ENCODE measurements at places on chromosomes 6 and 20.

GRCh38 chr6:153405931-153406330 is 274.8 kb upstream of the RGS17 start:
- no peak for DNase-seq

DNA sequence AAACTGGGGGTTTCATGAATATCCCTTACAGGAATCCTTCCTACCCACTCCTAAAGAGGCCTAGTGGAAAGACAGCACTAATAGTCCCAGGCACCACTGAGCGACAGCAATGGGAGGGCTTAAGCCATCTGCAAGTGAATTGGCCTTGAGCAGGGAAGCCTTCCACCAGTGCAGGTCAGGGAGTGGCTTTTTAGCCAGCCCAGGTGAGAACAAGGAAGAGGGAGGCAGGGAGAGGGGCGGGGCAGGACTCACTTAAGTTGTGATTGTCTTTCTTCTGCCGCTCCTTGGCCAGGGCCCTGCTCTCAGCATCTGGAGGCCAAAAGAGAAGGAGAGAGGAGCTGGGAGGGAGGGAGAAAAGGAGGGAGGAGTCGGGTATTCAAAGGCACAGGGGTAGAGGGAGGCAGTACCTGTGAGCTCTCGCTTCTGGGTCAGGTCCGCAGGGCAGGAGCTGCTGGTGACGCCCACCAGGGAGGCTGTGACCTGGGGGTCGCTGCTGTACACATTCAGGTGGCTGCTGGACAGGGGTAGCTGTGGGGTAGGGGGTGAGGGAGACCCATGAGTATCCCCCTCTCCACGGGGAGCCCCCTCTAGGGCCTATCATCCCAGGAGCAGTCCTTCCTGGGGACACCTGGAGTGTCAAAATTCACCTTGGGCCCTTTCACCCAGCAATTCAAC is 47.8 kb downstream of the TFEB start:
- no peak for DNase-seq

DNA sequence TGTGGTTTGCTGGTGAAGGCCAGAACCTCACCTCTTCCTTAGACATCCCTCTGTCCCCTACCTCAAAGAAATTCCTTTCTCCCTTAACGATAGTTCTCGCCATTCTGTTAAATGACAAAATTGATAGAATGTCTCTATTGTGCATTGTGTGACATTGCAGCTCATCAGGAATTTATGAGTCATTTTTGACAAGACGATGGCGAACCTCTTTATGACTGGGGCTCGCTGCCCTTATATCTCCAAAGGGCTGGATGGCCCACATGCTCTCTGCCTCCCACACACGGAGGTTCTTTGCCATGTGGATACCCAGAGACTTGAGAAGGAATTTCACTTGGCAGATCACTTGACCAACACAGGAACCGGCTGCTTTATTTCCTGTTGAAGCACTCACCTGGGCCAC is 66.8 kb upstream of the RPS6KA2 start:
- DNase-seq = no peak

- DNase-seq = peak; percentile 48
These were observed 44.9 kb upstream of the BCAS1 start for GRCh38 chr20:54115172-54115854.

DNA sequence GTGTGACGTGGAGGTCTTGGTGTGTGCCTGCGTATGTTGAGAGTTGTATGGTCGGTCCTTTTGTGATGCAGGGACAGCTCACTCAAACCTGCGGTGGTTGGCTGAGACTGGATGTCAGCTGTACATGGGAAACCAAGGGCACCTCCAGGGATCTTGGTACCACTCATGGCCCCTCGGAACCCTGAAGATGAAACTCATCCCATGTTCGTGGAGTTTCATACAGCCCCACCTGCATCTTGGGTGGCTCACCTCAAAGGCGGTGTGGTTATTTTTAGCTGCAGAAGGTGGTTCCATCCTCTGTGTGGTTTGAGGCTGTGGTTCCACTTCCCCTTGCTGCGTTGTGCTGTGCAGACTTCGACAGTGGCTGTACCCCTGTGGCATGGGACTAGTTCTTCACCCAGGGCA is 52.6 kb upstream of the SLC22A1 start:
- DNase-seq = no peak

GRCh38 chr20:19531446-19531845 is 226.6 kb upstream of the RIN2 start:
- no peak for DNase-seq

DNA sequence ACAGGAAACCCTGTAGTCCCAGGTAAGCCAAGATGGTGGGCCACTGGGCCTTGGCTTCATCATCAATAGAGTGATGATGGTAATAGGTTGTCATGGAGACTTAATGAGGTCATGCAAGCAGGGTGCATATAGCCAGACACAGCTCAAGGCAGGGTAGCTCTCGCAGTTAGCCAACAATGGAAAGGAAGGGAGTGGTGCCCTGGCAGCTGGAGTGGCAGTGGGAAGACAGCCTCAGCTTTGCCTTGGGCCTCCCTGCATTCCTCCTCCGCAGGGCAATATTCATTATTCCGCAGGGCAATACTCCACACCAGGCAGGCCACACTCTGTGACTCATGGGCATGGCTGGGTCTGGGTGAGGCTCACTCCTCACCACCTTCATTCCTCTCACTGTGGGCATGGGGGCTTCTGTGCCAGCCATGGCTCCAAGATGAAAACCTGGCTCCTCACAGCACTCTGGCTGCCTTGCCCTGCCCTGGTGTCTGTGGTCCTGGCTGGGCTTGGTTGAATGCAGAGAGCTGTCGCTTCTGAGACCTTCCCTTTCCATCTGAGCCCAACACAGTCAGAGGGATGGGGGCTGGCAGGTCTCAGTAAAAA is 163.1 kb upstream of the PMEPA1 start:
- DNase-seq = no peak

DNA sequence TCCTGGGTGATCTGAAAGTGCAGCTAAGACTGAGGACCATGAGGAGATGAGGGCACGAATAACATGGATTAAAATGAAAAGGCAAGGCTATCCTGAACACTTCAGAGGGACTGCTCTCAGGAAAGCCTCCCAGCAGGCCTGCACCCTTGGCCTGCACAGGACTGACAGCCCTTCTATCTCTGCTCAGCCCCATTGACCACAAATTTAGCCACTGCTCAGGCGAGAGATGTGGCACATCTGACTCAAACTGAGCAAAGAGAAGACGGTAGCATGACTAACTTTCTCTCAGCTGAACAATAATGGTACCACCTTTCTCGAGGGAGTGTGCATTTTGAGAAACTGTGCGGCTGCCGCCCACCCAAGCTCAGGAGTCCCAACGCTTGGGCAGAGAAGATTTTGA is 257.5 kb downstream of the ADGB start:
- no peak for DNase-seq

DNA sequence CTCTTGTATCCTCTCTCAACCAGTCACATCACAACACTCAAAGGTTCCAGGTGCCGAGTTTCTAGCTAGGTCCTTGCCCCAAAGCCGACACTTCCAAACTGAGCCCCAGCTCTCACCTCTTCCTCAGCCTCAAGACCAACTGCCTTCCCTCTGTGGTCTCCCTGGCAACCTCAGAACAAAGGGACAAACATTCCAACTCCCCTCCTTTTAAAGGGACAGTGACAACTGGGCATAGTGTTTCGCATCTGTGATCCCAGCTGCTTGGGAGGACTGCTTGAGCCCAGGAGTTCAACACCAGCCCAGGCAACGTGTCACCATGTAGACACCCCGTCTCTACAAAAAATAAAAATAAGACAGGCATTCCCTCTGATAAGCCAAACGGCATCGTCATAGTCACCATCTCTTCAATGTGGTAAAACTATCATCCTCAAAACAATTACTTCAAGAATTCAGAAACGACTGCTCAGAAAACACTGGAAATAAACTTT is 11.3 kb downstream of the DIDO1 start:
- DNase-seq = no peak

DNA sequence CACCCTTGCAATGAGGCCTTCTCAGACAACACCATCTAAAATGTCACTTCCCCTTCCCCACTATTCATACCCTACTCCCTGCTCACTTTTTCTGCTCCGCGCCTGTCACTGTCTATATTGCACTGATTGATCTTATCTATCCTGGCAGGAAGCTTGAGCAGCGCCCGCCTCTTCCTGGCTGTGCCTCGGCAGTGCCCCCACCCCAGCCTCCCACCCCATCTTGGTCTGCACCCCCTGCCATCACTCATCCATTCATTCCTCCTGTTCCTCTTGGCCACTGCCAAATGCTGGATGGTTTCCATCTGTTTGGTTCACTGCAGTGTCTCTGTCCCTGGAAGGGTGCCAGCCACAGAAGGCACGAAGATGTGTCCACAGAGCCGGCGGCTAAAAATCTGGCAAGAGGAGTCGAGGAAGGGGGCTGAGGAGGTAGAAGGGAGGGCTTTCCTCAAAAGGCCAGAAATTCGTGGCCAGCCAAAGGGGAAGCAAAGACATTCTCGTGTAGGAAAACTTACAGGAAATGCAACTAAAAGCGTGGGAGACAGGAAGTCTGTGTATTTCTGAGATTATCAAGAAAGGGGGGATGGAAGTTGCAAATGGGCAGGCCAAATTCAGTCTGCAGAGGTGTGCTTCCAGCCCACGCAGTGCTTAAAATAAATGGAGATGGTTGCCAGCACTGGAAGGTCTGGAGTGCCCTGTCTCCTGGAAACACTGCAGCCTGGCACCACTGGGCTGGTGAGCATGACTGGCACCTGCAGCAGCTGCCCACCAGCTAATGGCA is 27.6 kb downstream of the SYNJ2 start:
- peak; percentile 71 for DNase-seq

GRCh38 chr20:37449276-37449675 is 71.8 kb upstream of the NNAT start:
- no peak for DNase-seq

DNA sequence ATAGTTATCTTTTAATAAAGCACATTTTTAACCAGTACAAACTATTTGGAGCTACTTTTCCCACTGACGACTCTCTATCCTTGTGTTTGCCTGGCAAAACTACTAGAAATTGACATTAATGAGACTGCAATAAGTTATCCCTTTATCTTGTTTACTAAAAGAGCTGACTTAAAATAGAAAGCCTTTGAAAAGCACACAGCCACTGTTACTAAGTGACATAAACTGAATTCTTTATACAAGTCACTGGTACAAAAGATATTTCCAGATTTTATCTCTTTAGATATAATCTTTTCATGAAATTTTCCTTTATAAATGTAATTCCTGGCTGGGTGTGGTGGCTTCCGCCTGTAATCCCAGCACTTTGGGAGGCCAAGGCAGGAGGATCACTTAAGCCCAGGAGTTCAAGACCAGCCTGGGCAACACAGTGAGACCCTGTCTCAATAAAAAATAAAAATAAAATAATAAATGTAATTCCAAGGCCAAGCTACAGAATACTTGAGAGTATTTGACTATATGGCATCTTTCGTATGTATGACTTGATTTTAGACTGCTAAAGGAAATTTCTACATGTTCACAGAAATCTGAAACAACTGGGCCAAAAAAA is 9.5 kb downstream of the MBOAT1 start:
- DNase-seq = no peak

- no peak for DNase-seq
These were observed 227.1 kb downstream of the SLC35F1 start for GRCh38 chr6:118134206-118134605.

DNA sequence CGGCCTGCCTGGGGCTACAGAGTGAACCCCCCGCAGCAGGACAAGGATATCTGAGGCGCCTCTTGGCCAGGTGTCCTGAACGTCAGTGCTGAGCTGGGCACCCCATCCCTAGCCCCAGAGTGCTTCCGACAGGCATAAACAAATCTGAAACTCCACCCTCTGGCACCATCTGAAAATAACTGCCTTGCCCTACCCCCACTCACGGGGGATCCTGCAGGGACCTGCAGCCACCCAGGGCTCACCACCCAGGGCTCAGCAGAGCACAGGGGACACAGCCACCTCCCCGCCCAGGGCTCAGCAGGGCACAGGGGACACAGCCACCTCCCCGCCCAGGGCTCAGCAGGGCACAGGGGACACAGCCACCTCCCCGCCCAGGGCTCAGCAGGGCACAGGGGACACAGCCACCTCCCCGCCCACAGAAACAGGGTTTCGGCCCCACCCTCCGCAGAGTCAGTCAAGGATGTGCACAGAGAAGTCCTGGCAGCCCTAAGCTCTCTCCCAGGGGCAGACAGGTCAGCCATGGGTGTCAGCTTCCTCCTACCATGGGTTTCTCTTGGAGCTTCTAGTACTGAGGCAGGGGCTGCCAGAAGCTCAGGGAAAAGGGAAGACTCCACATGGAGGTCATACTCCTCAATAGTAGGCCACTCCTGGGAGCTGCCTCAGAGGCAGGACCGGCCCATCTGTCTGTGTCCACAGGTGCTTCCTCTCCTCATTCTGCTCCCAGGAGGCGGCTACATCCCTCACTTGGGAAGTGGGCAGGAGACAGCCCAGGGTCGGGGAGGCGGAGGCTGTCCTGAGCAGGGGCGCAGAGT is 4.6 kb downstream of the UCKL1 start:
- no peak for DNase-seq

- DNase-seq = no peak
These were observed 187.7 kb downstream of the AIG1 start for GRCh38 chr6:143248359-143248758.

DNA sequence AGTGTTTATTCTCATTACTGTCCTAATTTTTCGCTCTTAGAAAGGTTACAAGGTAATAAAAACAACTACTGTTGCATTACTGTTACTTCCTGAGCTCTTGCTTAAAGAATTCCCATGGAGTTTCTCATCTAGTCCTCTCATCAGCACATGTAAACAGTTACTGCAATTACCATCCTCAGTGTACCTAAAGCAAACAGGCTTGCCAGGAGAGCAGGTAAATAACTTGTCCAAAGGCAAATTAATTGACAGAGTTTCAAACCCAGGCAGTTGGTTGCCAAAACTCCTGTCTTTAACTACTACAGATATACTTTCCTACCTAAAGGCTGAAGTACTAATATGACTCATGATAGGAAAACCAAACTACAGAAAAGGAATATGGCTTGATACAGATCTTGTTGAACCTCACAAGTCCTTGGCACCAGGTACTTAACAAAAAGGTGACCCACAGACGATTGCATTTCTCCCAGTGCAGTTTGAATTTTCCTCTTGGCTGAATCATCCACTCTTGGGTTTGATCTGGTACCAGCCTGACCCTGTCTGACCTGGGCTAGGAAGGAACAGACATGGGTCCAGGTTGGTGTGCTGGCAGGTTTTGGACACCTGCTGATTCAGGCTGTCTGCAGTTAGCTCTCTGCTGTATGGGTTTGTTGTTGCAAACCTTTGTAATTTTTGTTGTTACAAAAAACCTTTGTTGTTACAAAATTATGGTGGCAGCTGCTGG is 153.0 kb downstream of the CFAP61 start:
- DNase-seq = no peak

GRCh38 chr6:162612613-162613012 is 115.0 kb downstream of the PRKN start:
- DNase-seq = no peak
